ENCODE measurements at places on chromosomes 4 and X. TPM values are rescaled to one million over a fixed set of nuclear protein-coding genes. Genes with fewer than 3 reads are reported as not detected.

CCSER1 gene
- total RNA-seq = 12.3 TPM

PRDM5 gene
- 14.2 TPM for total RNA-seq

SYP gene
- total RNA-seq = 2.8 TPM

FRMPD3 gene
- 0.15 TPM for total RNA-seq

LRRC66 gene
- 0.29 TPM for total RNA-seq

CSN2 gene
- not detected for total RNA-seq

NR3C2 gene
- total RNA-seq = 23.8 TPM

CPE gene
- total RNA-seq = 84.8 TPM

GYG2 gene
- 21.1 TPM for total RNA-seq

PAK3 gene
- 0.47 TPM for total RNA-seq

RAB41 gene
- not detected for total RNA-seq

BMX gene
- 1.6 TPM for total RNA-seq
